Foreskin fibroblast (primary cell): ENCODE measurements at places on chromosomes 7 and 10.

DNA sequence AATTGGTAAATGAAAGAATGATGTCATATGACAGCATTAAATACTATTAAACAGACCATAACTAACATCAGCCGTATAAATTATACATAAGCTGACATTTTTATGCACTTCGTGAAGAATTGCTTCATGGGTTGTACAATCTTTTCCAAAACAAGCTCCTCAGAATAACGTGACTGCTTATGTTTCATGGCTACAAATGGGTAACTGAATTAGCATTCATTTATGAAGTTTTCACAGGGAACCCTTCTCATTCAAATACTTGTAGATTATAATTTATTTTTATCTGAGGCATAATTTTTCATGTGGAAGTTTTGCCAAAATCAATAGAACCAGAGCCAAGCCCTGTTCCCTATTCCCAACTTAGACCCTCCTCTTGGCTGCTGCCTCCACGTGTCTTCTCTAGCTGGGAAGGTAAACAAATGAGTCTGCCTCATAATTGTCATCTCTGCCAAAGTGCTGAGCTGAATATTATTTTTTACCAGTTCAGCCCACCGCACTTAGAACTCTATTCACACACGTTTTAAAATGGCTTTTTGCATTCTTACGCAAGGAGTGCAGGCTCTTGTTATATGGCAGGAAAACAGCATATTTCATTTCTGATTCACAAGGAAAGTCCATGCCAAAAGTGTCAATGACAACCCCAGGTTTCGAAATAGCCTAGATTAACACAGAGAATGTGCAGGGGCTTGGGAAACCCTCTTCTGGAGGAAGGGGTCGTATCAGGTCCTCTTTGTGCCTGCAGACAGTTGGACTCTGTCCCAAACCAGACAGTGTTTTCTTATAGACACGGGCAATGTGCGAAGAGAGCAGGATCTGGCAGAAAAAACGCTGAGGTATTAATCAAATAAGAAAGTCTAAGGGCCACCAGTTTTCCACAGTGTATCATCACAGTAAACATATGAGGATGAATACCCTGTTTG is 370.7 kb upstream of the MGMT start:
- DNase-seq, result peak; percentile 8

GRCh38 chr10:124013916-124014315 is 79.5 kb downstream of the CHST15 start:
- no peak for DNase-seq

GRCh38 chr7:127760436-127761031 is 108.5 kb downstream of the SND1 start:
- DNase-seq, result no peak

DNA sequence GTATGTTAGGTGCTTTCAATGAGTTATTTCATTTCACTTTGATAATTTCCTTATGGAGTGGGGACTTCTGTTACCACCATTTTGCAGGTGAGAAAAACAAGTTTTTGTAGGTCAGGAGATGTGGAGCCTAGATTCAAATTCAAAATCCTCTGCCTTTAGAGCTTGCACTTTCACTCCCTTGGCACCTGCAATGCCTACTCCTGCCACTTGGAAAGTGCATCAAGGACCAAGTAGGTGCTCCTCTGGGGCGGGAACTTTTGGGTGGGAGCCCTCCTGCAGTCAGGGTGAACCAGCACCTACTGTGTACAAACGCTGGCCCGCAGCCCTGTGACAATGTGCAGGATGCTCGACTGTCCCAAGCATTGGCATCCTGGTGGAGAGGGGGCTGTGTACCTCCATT is 199.0 kb downstream of the EMX2 start:
- DNase-seq, result no peak

DNA sequence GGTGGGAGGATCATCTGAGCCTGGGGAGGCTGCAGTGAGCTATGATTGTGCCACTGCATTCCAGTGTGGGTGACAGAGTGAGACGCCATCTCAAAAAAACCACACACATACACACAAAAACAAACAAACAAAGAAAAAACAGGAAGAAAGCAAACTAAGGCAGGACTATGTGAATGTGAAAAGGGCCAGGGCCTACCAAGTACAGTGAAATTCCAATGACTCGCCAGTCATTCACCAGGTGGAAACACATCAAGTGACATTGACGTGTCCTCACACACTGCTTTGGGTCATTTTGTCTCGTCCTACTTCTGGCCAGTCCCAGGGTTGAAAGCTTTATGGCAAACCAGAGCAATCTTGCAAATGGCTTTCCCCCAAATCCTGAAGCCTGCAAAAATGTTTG is 79.9 kb downstream of the HIP1 start:
- DNase-seq, result no peak

DNA sequence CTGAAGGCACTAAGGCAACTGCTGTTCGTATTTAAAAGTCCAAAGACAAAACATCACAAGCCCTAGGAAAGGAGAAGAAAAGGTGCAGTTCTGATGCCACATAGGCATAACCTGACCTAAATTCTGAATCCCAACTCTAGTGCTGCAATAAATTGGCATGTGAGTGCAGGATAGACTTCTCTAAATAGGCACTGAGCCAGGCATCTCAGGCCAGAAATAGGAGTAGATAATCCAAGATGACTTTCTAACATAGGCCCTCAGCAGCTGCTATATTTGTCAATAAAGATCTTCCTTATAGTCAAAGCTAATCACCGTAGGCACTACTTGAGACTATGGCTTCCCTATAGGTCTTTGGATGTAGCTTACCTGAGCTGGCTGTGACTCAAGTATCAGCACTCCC is 1163.8 kb downstream of the SORCS1 start:
- DNase-seq, result no peak

- no peak for DNase-seq
Measured at GRCh38 chr7:133048589-133048988, 33.3 kb downstream of the CHCHD3 start.

DNA sequence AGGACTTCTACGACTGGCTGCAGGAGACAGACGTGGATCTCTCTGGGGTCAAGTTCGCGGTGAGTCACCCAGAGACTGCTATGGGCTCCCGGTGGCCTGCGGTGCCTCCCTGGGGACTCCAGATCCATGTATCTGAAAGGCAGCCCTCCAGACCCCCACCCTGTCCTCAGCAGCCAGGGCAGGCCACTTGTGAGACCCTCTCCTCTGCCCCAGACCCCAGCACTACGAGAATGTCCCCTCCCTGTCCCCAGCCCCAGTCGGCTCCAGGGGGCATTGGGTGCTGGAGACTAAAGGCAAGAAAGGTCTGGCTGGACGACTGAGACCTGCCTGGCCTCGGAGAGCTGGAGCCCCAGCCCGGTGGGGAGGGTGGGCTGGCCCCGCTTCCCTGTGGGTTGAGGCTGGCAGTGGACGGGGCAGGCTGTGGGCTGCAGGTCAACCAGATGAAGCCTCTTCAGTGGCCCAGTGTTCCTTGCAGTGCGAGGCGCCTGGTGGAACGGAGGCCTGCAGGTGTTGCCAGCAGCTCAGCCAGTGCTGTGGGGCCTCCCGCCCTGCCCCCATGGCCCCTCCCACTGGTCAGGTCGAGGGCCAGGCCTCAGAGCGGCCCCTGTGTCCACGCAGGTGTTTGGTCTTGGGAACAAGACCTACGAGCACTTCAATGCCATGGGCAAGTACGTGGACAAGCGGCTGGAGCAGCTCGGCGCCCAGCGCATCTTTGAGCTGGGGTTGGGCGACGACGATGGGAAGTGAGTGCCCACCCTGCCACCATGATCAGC is 13.8 kb downstream of the TMEM120A start:
- DNase-seq, result no peak

- peak; percentile 88 for DNase-seq
Measured at GRCh38 chr7:82805527-82805960, 357.1 kb downstream of the PCLO start.

DNA sequence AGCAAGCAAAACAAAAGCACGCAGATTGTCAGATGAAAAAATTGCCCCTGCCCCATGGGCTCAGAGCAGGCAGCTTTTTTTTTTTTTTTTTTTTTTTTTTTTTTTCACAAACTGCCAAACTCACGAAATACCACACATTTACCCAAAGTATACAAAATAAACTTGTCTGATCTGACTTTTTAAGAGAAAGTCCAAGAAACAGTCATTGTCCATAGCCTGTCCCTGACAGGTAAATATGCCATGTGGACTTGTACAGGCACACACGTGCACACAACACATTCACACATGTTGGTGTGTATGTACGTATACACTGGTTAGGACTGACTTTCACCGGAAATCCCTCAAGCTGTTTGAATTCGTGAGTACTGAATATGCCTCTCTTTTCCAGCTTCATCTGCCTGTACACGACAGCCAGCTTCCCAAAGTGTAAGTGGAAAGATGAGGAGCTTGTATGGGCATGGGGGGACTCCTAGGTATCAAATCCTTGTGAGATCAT is 929 bp upstream of the HGF start:
- no peak for DNase-seq

DNA sequence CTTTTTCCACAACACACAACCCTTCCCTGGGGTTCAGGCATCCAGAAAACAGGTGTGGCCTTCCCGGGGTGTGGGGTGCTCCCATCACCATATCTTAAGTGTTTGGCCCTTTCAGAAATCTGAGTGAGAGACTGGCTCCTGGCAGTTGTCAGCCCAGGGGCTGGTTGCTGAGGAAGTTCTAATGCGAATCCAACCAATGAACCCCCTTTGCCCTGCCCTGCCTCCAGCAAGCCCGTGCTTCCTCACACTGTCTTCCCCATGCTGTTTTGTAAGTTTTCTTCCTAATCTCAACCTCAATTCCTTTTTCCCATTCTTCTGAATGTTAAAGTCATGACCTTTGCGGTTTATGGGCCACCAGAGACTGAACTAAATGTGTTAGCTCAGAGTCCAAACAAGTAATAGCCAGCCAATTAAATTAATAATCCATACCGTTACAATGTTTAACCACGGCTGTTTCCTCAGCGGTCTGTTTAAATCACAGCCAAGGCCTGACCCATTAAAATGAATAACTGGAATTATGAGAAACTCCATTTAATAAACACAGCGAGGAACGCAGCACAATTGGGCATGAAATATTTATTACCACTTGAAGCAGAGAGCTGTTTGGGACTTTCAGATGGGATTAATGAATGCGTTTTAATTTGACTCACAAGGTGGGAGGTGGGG is 90.9 kb upstream of the TCF7L2 start:
- DNase-seq, result no peak

GRCh38 chr10:114801411-114801813 is 20.2 kb upstream of the FHIP2A start:
- no peak for DNase-seq

DNA sequence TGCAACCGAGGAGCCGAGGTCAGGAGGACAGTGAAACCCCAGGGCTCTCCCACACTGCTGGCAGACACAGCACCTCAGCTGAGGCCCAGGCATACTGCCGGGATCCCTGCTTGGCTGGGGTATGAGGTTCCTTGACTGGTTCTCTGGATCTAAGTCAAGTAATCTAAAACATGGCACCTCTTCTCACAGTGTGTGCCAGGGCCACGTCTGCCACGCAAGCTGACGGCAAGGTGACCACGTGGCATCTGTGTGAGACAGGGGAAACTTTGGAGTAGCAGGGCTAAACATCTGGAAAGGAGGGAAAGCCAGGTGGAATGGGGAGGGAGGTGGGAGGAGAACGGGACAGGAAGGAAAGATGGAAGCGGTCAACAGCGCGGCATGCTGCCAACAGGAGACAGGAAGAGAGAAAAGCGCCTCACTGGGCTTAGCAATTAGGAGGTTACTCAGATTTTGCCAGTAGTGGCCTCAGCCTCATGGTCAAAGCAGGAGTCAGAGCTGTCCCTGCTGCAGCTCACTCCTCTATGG is 103.7 kb downstream of the CXCL12 start:
- no peak for DNase-seq

DNA sequence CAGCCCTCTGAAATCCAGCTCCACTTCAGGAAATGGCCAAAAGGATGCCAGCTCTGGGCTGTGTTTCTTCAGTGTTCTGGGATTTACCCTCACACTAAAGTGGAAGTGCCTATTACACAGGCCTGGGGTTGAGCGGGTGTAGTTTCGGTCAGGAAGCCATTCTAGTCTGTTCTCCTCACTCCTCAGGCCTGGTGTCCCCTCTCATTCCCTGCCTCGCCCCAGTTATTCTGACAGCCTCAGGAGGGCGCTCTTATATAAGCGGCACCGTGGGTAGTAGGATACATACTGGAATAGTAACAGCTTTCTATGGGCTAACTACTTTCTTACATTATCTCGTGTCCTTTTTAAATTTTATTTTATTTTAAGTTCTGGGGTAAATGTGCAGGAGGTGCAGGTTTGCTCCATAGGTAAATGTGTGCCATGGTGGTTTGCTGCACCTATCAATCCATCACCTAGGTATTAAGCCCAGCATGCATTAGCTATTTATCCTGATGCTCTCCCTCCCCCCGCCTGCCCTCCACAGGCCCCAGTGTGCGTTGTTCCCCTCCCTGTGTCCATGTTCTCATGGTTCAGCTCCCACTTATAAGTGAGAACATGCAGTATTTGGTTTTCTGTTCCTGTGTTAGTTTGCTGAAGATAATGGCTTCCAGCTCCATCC is 12.2 kb upstream of the LGI1 start:
- DNase-seq, result peak; percentile 9

DNA sequence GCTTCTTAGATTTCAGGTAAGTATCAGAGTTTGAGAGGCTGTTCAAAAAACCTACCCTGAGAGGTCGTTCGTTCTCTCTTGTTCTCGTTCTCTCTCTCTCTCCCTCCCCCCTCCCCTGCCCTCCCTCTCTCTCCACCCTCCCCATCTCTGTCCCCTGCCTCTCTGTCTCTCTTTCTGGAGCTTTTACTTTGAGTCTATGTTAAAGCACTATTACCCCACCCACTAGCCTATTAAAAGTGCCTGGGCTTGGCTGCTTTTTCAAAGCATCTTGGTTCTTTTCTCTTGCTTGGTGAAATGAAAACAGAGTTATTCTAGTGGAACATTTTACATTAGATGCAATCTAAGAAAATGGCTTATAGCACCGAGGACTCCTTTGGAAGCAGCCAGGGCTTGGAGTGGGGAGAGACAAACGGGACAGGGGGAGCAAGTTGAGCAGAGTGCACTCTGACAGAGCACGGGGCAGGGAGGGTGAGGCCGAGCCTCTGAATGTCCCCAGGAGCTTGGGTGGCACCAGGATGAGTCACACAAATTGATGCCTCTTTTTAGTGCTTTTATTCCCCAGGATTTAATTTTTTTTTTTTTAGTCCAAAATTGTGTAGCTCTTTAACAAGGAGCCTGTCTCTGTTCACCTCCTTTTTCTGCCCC is 134.3 kb downstream of the CFAP58 start:
- peak; percentile 18 for DNase-seq

DNA sequence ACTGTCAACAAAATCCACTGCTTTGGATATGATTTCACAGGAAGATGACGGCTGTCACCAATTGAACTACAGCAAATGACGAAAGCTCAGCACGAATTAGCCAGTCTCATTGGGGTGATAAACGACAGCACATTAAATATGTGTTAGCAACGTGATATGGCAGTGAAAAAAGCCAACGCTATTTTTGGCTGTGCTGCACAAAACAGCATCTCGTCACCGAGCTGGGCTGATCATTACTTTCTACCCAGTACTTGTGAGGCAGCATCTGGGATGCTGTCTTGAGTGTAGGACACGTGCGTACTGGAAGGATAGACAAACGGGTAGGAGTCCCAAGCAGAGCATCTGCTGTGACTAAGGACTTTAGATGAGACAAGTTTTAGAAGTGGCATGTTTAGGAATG is 138.3 kb downstream of the EXOC4 start:
- DNase-seq, result no peak

GRCh38 chr10:5402798-5403197 is 1.8 kb downstream of the TUBAL3 start:
- no peak for DNase-seq
